ENCODE measurements at places on chromosomes 5 and 9.

GRCh38 chr5:16585041-16585667 is 31.6 kb downstream of the RETREG1 start:
- DNase-seq, result no peak
- no peak overlapping the region for H3K4me3 ChIP-seq
- no peaks in the 10 kb centered on the region for H3K27me3 ChIP-seq
- H3K36me3 ChIP-seq, result no peaks in the 10 kb centered on the region
- H3K27ac ChIP-seq, result no peak overlapping the region

DNA sequence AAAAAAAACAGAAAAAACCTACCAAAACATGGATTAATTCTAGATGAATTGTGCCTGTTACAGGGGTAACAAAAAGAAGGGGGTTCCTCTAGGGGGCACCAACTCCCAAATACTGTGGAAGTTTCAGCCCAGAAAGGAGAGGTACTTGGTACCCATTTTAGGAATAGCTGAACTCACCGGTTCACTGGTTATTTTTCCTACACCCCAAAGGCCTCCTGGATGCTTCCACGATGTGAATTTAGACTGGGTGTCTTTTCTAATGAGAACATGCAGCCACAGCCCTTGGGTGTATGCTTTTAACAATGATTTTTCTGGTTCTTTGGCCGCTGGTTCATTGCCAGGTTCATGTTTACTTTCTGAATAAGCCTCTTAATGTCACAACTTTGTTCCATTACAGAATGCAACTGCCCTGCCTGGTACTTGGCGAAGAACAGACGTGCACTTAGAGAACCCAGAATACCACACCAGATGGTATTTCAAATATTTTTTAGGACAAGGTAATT is 46.7 kb downstream of the GARNL3 start:
- no peaks in the 10 kb centered on the region for H3K27me3 ChIP-seq
- no peak overlapping the region for H3K4me3 ChIP-seq
- peak; percentile 6 for DNase-seq
- no peaks in the 10 kb centered on the region for H3K4me1 ChIP-seq

GRCh38 chr5:135225856-135226560 is 173.0 kb downstream of the MACROH2A1 start:
- H3K27ac ChIP-seq, result no peak overlapping the region
- no peaks in the 10 kb centered on the region for H3K4me1 ChIP-seq
- H3K27me3 ChIP-seq, result no peaks in the 10 kb centered on the region

GRCh38 chr5:97243353-97243752 is 60.3 kb upstream of the RIOK2 start:
- H3K36me3 ChIP-seq, result no peaks in the 10 kb centered on the region
- DNase-seq, result no peak
- no peaks in the 10 kb centered on the region for H3K4me1 ChIP-seq
- no peak overlapping the region for H3K4me3 ChIP-seq
- no peaks in the 10 kb centered on the region for H3K27me3 ChIP-seq

DNA sequence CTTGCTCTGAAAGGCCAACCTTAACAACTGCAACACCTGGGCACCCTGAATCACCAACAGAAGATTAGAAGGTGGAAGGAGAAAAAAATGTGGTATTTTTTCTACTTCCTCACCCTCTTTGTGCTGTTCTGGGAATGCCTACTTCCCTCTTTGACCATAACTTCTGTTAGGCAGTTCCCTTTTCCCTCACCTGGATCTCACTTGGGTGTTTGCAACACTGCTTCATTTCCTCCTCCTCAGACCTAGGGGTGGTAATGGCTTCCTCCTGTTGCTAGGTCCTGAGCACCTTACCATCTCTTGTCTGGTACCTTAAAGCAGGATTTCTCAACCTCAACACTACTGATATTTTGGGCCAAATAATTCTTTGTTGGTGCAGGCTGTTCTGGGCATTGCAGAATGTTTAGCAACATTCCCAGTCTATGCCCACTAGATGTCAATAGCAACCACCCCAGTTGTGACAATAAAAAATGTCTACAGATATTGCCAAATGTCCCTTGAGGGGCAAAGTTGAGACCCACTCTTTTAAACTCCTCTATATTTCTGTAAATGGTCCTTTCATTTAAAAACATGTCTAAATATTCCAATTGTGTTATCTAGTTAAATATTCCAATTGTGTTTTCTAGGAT is 300.0 kb upstream of the VLDLR start:
- H3K27ac ChIP-seq, result no peak overlapping the region
- no peak for DNase-seq
- H3K27me3 ChIP-seq, result no peaks in the 10 kb centered on the region
- H3K36me3 ChIP-seq, result no peaks in the 10 kb centered on the region
- H3K4me1 ChIP-seq, result no peaks in the 10 kb centered on the region

DNA sequence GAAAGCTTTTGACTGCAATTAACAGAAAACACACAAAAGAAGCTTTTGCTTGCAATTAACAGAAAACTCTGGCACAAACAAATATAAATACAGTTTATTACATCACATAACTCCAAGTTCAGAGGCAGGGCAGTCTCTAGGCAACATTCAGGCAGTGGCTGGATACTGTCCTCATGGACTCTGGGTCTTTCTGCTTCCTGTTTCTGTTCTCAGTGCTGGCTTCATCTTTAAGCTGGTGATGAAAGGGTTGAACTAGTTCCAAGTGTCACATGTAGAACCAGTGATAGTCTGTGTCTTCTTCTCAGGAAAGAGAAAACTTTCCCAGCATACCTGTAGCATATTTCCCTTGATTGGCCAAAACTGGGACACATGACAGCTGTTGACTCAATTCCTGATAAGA is 222.6 kb upstream of the GLRA1 start:
- DNase-seq, result no peak
- no peak overlapping the region for H3K27ac ChIP-seq
- H3K36me3 ChIP-seq, result no peaks in the 10 kb centered on the region
- H3K4me3 ChIP-seq, result no peak overlapping the region
- no peaks in the 10 kb centered on the region for H3K27me3 ChIP-seq

DNA sequence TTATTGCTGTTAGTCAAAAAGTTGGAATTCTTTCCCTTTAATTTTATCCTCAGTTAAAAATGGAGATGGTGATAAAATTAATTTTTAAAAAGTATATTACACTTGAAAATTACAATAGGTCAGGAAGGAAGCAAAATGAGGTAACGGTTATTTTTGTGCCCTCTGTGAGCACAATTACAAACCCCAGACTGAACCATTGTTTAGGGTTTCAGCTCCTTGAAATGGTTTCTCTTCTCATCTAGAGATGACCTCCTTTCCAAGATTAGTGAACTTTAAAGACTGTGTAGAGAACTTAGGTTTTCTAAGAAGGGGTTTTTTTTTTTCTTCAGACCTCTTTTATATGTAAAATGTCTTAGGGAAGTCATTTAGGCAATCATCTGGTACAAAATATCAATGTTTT is 126.2 kb upstream of the CHD1 start:
- peaks cover under 1% of the 10 kb centered on the region for H3K4me1 ChIP-seq
- no peak overlapping the region for H3K27ac ChIP-seq
- H3K4me3 ChIP-seq, result no peak overlapping the region
- DNase-seq, result no peak
- H3K36me3 ChIP-seq, result no peaks in the 10 kb centered on the region

DNA sequence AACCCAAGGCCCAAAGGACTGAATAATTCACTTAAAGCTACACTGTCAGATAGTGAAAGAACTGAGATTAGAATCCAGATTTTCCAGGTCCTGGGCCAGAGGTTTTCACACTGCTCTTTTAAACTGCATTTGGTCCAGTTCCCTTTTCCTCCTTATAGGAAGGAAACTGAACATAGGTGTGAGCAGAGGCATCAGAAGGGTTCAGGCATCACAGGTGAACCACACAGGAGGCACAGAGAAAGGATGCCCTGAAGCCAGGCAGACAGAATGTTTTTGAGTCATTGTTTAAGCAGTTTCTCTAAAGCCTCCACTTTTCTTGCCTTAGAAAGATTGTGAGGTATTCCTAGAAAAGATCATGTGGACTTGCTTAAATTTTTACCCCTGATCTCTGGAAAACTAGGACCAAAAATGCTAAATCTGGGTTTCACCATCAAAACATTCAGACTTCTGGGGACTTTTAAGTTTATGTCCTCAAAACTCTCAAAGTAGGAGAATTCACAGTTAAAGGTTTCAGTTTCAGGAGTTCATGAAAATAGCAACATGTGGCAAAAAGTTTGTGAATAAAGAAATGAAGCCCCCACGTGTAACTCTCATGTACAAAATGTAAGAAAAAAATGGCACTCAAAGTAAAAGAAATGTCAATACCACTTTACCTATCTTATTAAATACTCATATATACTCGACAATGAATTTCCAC is 386.1 kb downstream of the NTRK2 start:
- DNase-seq, result no peak
- H3K27ac ChIP-seq, result no peak overlapping the region
- H3K36me3 ChIP-seq, result no peaks in the 10 kb centered on the region
- H3K4me3 ChIP-seq, result no peak overlapping the region
- no peaks in the 10 kb centered on the region for H3K27me3 ChIP-seq

DNA sequence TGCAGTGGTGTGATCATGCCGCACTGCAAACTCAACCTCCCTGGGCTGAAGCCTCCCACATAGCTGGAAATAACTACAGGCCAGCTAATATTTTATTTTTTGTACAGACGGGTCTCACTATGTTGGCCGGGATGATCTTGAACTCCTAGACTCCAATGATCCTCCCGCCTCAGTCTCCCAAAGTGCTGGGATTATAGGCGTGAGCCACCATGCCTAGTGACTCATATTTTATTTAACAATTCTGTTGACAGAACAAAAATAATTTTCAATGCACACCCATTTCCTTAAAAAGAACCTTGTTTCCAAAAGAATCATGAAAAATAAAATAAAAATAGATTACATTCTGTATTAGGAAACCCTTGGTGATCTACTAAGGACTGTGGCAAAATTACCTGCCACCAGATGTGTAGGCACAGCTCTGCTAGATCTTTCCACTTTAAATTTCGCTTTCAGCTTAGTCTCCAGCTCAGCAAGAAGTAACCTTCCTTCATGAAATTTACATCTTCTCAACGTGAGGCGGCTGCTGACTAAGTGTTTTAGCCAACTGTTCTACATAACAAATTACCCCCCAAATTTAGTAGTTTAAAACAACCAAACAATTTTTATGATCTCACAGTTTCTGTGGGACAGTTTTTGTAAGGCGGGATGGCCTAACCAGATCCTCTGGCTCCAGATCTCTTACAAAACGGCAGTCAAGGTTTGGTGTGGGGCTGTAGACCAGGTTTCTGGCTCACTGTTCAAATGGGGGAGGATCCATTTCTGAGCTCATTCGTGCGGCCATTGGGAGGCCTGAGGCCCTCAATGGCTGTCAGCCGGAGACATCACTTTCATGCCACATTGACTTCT is 32.6 kb upstream of the GOLPH3 start:
- H3K36me3 ChIP-seq, result no peaks in the 10 kb centered on the region
- H3K4me1 ChIP-seq, result no peaks in the 10 kb centered on the region
- H3K27me3 ChIP-seq, result no peaks in the 10 kb centered on the region
- H3K4me3 ChIP-seq, result no peak overlapping the region
- no peak for DNase-seq
- H3K27ac ChIP-seq, result no peak overlapping the region

GRCh38 chr5:156824800-156825199 is 25.3 kb upstream of the PPP1R2B start:
- no peak overlapping the region for H3K27ac ChIP-seq
- no peak for DNase-seq
- H3K4me3 ChIP-seq, result no peak overlapping the region
- H3K27me3 ChIP-seq, result no peaks in the 10 kb centered on the region

GRCh38 chr5:147391781-147392180 is 118.1 kb downstream of the DPYSL3 start:
- H3K27ac ChIP-seq, result no peak overlapping the region
- no peaks in the 10 kb centered on the region for H3K4me1 ChIP-seq
- H3K4me3 ChIP-seq, result no peak overlapping the region
- DNase-seq, result no peak
- no peaks in the 10 kb centered on the region for H3K36me3 ChIP-seq

- H3K4me1 ChIP-seq, result no peaks in the 10 kb centered on the region
- no peak for DNase-seq
- H3K4me3 ChIP-seq, result no peak overlapping the region
- no peaks in the 10 kb centered on the region for H3K27me3 ChIP-seq
These were observed 45.1 kb upstream of the IL13 start for GRCh38 chr5:132612846-132613245.

GRCh38 chr9:21810881-21811280 is 8.4 kb downstream of the MTAP start:
- DNase-seq, result no peak
- H3K4me3 ChIP-seq, result no peak overlapping the region
- peaks cover 13% of the 10 kb centered on the region for H3K4me1 ChIP-seq

- H3K36me3 ChIP-seq, result no peaks in the 10 kb centered on the region
- no peaks in the 10 kb centered on the region for H3K27me3 ChIP-seq
- DNase-seq, result no peak
- no peak overlapping the region for H3K4me3 ChIP-seq
- no peak overlapping the region for H3K27ac ChIP-seq
These were observed 91.2 kb upstream of the PAM start for GRCh38 chr5:102663749-102664530.

DNA sequence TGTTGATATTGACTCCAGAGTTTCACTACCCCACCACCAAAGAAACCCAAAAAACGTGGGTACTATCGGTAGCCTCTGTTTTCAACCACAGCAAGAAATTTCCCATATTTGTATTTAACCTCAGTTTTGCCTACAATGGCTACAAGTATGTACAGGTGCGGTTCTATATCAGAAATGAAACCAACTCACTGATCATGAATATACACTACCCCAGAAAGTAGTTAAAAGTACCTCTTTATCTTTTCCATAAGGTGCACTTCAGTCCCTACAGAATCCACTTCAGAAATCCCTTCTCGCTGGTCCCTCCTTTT is 140.6 kb upstream of the SLC12A2 start:
- no peak for DNase-seq
- H3K27ac ChIP-seq, result no peak overlapping the region
- H3K36me3 ChIP-seq, result no peaks in the 10 kb centered on the region
- no peaks in the 10 kb centered on the region for H3K27me3 ChIP-seq

DNA sequence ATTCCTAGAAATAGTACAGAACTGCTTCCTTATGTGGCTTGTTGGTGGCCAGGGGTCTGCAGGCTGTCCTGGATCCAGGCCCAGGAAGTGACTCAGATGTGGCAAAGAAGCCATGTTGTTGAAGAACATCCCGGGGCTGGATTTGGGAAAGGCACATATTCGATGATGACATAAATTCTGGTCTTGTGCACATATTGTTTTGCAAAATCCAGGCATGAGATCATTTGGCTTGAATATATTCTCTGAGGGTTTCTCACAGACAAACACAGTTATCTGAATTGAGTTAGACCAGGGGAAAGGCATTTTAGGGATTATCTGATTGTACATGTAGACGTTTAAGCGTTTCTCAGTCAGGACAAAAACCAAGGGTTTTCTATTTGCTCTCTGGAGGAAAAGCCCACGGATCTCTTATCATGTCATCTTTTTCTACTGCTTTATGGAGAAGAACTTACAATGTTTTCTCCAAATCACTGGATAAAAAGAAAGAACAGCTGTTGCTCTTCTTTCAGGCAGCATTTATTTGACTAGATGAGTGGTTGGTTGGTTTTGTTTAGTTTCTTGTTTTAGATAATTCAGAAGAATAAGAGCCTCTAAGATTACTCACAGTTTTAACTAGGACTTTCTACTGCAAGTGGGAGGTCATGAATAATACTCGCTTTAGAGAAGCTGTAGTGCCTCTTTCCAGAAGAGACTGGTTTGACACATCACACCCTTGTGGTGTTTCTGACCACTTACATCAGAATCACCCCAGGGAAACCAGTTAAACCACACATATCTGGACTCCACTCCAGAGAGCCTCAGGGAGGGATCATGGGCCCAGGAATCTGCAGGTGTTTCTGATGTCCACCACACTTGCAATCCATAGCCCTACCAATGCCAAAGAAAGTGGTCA is 29.5 kb upstream of the LHFPL2 start:
- peak overlapping the region; percentile 38 for H3K27ac ChIP-seq
- H3K4me1 ChIP-seq, result no peaks in the 10 kb centered on the region
- H3K36me3 ChIP-seq, result no peaks in the 10 kb centered on the region
- no peak overlapping the region for H3K4me3 ChIP-seq
- no peaks in the 10 kb centered on the region for H3K27me3 ChIP-seq
- DNase-seq, result no peak
